Adipocyte (in vitro differentiated cells): ENCODE measurements at places on chromosomes 6 and 20.
A peak's percentile ranks its signal among the peaks of the same experiment; 100 is the strongest.

DNA sequence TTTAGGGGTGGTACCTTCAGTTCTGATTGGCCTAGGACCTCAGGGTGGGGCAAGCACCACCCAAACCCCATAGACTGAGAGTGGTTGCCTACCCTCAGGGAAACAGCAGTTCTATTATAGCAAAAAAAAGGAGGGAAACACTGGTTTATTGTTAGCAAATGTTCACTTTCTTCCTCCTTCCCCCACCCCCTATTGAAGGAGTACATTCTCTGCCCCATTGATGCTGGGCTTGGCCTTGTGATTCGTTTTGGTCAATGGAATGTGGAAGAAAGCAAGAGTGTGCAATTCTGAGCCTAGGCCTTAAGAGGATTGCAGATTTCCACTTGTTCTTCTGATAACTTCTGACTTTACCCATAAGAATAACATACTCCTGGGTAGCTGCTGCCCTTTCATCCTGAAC lies 255.8 kb downstream of the NFATC2 start:
- no peak for DNase-seq

DNA sequence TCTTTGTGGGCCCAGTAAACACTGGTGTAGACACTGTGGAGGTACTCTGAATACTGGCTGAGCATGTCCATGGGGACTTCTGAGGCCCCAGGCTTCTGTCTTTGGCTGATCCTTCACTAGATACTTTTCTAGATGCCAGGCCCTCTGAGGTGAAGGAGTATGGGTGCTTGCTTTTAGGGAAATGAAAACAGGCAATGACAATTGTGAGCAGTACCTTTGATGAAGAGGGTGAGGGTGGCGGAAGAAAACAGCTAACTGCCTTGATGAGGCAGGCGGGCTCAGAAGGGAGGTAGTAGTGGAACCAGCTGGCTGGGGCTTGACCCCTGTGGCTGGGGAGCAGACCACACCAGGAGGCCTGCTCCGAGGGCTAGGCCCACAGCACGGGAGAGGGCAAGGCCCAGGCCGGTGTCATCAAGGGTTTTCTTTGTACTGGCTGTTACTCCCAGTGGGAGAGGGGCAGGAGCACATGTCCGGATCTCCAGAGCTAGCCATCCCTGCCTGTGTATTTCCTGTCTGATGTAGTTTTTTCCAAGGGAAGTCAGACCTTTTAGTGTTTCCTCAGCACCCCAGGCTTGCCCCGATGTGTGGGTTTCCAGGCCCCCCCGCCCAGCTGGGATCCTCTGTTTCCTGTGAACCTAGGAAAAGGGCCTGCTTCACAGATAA lies 3.9 kb downstream of the PLCG1 start:
- DNase-seq, result peak; percentile 19

DNA sequence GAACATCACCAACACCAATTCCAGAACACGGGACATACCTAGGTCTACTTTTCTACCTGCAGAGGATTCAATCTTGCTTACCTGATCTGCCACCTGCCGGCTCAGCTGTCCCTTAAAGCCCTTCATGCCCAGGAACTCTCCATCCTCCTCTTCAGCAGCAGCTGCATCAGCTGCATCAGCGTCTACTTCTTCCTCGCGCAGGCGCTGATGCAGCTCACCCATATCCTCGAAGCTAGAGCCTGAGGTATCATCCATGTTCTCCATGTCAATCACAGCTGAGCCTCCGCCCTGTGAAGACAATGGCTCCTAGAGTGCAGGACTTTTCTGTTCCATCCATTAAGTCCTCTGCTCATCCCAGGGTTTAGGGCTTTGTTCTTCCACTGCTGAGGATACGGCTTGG lies 918 bp downstream of the YIPF3 start:
- DNase-seq, result no peak

DNA sequence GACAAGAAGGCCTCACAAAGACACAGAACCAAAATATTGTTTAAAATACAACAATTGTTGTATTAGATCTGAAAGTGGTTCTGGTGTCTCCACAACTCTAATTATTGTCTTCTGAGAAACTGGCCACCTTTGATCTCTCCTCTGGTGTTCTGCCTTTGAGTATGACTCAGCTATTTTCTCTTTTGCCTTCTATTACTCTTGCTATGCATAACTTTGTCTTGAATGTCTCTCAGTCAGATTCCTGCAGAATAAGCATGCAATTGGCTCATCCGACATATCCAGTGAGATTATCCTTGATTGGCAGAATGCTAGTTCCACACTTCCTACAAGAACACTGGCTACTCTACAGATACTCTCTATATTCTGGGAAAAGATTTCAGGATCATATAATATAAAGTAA lies 14.3 kb upstream of the EPM2A start:
- peak; percentile 84 for DNase-seq

GRCh38 chr20:25750220-25750764 lies 53.6 kb upstream of the ZNF337 start:
- no peak for DNase-seq

DNA sequence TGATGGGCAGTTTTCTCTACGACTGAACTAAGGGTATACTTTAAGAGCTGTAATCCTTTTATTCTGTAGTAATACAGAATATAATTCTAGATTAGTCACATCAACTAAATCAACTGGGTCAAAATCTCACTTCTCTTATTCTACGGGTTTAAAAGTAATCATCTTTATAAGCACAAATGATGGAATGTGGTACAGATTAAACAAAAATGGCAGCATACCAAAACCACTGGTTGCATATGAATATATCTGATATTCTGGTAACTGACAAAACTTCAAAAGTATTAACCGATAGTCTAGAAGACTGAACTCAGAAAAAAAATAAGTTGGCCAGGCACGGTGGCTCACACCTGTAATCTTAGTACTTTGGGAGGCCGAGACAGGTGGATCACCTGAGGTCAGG lies 7.0 kb downstream of the SOD2 start:
- no peak for DNase-seq

- no peak for DNase-seq
These were observed 573.5 kb upstream of the JAG1 start for GRCh38 chr20:11247046-11248010.

- DNase-seq, result peak; percentile 34
These were observed 204.1 kb upstream of the KCNQ5 start for GRCh38 chr6:72417759-72418158.

GRCh38 chr20:45098103-45098773 lies 2.7 kb downstream of the KCNS1 start:
- peak; percentile 51 for DNase-seq
